ENCODE measurements at places on chromosomes 1 and 21.

DNA sequence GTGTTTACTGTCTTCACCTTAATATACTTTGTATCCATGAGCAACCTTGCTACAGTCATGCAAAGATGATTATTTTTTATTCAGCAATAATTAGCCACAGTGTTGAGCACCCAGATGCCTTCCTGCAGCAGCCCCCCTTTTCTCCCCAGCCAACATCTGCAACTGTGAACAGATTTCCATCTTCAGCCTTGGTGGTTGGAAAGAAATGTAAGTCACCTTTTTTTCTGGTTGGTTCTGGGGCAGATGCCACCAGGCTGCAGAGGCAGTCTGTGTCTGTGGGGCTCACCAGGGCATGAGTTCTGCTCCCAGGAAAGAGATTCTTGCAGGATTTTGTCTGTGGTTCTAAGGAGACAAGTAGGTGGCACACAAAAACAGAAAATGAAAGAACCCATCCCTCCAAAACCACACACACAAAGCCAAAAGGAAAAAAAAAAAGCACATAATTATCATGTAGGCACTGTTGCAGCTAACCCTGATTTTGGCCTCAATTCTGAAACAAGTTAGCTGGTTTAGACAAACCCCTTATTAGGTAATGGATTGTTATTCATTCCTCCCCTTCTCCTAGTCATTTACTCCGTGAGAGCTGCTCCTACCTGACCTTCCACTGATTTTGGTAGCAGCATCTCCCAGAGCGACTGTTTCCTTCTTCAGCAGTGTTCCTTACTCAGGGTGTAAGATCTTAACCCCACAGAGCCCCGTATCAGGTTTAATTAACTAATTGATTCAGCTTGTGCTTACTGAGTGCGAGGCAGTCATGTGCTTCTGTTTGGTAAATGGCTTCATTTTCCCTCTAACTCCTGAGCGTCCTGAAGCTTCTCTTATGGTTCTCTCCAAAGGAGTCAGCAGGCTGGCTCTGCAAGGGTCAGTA, 36.5 kb downstream of the GALNT2 start:
- no peak for DNase-seq

- no peak for DNase-seq
Measured at GRCh38 chr1:35644204-35644603, 2.9 kb upstream of the PSMB2 start.

- no peak for DNase-seq
Measured at GRCh38 chr1:29466258-29466657, 229.9 kb downstream of the PTPRU start.

- DNase-seq, result no peak
Measured at GRCh38 chr1:60863131-60863530, 219.2 kb upstream of the NFIA start.
